ENCODE measurements at places on chromosomes 5 and 9. TPM values are rescaled to one million over a fixed set of nuclear protein-coding genes. Genes with fewer than 3 reads are reported as not detected.

C9orf153 gene
- total RNA-seq, result 0.28 TPM

ANKRD34B gene
- not detected for total RNA-seq

UBQLN1 gene
- 97.1 TPM for total RNA-seq

TAF11L8 gene
- total RNA-seq, result not detected

AHRR gene
- 0.18 TPM for total RNA-seq

FRMPD1 gene
- total RNA-seq, result 0.03 TPM

GNAQ gene
- 31.6 TPM for total RNA-seq

GRIA1 gene
- total RNA-seq, result 0.42 TPM

TRIM7 gene
- total RNA-seq, result 37.6 TPM

LCN2 gene
- total RNA-seq, result 2.6 TPM

TNFAIP8 gene
- 17.1 TPM for total RNA-seq

FBP2 gene
- total RNA-seq, result not detected

CENPH gene
- 37.9 TPM for total RNA-seq
